ENCODE measurements at places on chromosomes 7 and 10.

GRCh38 chr10:62270020-62270419, 1.4 kb upstream of the RTKN2 start:
- DNase-seq, result no peak

- DNase-seq, result no peak
Observed at GRCh38 chr10:101183458-101184183, 45.6 kb downstream of the LBX1 start.

GRCh38 chr10:114856544-114857287, 35.1 kb downstream of the FHIP2A start:
- no peak for DNase-seq

- DNase-seq, result no peak
Observed at GRCh38 chr7:148116829-148117403, 473.6 kb upstream of the C7orf33 start.

GRCh38 chr10:75444781-75445386, 13.5 kb downstream of the LRMDA start:
- DNase-seq, result no peak

GRCh38 chr10:77643795-77644468, 6.3 kb upstream of the KCNMA1 start:
- DNase-seq, result no peak

GRCh38 chr10:127265288-127265687, 68.9 kb upstream of the INSYN2A start:
- DNase-seq, result no peak

GRCh38 chr7:83957333-83957732, 237.3 kb downstream of the SEMA3A start:
- no peak for DNase-seq

DNA sequence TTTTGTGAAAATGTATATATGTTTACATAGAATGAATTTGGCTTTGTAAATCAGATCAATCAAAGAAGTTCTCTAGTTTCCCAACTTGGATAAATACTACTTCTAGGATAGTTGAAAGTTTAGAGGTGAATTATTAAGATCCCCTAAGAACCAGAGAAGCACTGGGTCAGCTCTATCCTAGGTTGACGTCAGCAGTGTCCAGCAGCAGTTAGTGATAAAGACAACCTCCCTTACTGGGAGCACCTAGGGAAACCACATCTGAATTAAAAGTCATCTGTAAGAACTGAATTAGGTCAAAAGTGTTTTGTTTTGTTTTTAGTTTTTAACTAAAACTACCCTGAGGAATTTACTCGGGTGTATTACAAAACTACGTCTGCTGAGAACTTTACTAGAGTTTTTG, 178.0 kb downstream of the POLR1F start:
- DNase-seq, result no peak

GRCh38 chr10:115321360-115321759, 228.2 kb downstream of the ATRNL1 start:
- no peak for DNase-seq

- DNase-seq, result no peak
Observed at GRCh38 chr10:102485093-102485784, 17.3 kb downstream of the ACTR1A start.

GRCh38 chr7:116872026-116872425, 9.6 kb downstream of the CAPZA2 start:
- DNase-seq, result no peak

DNA sequence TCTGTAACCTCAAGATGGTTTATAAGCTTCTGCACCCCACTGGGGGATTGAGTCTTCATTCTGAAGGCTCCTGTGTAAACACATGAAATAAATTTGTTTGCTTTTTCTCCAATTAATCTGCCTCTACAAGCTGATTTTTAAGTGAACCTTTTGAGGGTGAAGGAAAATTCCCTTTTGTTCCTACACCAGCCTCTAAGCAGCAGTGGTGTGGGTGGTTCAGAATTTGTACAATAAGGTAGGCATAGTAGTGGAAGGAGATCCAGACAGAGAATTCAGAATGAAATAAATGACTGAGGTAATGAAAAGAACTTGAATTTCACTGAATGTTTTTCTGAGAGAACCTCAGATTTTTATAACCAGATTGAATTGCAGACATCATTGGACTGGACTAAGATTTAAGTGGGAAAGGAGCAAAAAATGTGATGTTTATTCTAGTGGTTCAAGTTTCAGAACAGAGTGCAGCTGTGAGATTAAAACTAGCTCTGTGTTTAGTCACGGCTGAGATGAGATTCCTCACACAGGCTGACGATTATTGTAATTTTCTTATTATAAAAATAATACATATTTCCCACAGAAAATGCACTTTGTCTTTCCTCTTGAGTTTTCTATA, 1162.2 kb downstream of the TYW1 start:
- DNase-seq, result no peak

- no peak for DNase-seq
Observed at GRCh38 chr10:110138197-110138812, 69.1 kb upstream of the MXI1 start.

DNA sequence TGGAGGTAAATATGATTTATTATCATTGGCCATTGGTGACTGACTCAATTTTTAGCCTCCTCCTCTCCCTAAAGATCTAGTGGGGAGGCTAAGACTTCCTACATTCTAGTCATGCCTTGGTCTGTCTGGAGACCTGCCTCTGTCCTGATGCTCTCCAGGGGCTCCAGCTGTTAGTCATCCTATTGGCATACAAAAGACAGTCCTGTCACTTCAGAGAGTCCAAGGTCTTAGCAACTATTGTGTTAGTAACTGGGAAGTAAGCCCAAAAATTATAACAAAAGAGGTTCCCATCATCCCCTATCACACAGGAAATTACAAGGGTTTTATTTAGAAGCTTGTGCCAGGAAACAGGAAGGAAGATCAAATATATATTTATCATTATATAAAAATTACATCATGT, 400.6 kb upstream of the VSTM2A start:
- DNase-seq, result no peak

GRCh38 chr10:8481718-8482504, 427.4 kb downstream of the GATA3 start:
- no peak for DNase-seq

- DNase-seq, result no peak
Observed at GRCh38 chr7:47148536-47149207, 433.2 kb downstream of the TNS3 start.

GRCh38 chr7:41916450-41916927, 213.6 kb upstream of the INHBA start:
- DNase-seq, result no peak

DNA sequence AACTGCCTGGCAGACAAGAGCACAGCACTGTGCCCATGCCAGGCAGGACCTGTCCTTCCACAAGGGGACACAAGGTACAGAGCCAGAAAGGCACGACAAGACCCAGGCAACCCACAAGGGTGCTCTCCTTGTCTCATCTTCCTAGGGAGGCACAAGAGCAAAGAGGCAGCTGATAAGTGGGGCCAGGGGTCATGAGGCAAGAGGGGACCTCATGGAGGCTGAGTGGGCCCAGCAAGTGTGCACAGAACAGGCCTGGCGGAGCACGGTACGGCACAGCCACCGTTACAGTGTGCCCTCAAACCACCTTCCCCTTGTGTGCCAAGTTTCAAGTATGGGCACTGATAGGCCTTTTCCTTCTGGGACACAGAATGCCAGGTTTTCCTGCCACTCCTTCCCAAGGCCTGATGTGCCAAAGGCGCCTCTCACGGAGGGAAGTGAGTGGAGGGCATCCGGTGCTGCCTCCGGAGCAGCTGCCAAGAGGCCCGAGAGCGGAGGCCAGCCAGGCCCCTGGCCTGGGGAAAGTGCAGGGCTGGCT, 75.6 kb downstream of the FAM53B start:
- DNase-seq, result no peak

DNA sequence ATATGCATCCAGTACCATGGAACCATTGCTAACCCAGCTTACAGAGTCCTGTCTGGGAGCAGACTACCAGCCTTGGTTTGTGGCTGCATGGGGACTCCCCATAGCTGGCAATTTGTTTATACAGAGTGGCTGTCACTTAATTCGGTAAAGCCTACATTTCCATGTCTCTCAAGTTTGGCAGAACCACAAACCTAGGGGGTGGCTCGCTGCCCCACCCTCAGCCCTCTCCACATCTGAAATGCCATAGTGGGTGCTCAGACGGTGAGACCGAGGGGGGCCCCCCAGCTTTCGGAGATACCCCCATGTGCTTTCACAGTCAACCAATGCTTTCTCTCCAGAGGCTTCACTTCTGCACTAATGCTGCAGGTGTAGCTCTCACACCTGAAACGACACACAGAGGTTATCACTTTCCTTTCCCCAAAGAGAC, 75.5 kb upstream of the KAT6B start:
- peak; percentile 23 for DNase-seq

GRCh38 chr7:152076940-152077933, 51.8 kb downstream of the GALNT11 start:
- DNase-seq, result no peak

GRCh38 chr10:78747401-78748234, 321.1 kb upstream of the ZMIZ1 start:
- no peak for DNase-seq

DNA sequence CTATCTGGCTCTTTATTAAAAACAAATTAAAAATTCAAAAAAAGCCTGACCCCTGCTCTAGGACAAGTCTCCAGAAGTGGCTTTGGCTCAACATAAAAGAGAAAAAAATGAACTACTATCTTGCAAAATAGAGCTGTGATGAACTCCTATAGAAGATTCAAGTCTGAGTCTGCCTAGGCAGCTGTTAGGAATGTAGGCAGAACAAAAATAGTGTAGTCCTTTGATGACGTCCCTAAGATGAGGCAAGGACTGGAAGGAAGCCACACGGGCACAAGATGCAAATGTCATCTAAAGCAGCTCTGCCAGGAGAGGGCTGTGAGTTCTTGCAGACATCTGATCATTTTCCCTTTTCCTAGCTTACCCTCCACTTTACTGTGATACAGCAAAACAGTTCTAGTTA, 20.5 kb downstream of the ASNS start:
- DNase-seq, result no peak

GRCh38 chr7:40297741-40298311, 163.0 kb downstream of the SUGCT start:
- no peak for DNase-seq

- peak; percentile 86 for DNase-seq
Observed at GRCh38 chr7:27143023-27143949, at the start of gene HOXA5. HOXA5 (minus strand) TSS chr7:27143681; CDS start chr7:27143607, 74 bp downstream.

DNA sequence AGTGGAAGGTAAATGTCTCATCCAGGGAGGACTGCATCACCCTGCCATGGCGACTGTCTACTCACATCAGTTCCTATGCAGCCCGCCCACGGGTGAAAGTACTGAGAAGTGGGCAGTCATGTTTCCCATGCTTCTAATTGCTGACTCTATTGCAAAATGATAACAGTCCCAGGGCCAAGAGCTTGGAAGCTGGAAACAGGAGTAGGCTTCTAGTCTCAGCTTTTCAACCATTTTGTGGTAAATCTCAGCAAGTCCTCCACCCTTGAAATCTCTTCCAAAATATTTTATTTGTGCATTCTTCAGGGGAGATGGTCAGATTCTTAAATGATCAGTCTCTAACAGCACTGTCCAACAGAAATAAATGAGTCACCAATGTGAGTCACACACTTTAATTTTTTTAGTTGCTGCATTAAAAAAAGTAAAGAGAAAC, 48.1 kb upstream of the TARP start:
- DNase-seq, result no peak

DNA sequence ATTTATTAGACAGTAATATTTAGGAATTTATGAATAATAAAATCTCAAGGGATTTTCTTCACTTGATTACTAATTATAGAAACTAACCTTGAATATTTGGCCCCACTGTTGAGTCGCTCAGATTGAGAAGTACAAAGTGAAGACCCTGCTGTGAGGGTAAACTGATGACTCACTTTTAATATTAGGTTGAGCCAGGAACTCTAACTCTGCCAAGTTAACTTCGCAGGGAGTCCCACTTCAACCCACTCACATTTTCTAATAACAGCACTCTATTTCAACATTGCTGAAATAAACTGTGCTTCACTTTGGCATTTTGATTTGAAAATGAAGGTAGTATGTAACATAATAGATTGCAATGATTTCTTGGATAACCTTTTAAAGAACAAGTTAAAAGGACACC, 200.7 kb downstream of the POLR1F start:
- no peak for DNase-seq

DNA sequence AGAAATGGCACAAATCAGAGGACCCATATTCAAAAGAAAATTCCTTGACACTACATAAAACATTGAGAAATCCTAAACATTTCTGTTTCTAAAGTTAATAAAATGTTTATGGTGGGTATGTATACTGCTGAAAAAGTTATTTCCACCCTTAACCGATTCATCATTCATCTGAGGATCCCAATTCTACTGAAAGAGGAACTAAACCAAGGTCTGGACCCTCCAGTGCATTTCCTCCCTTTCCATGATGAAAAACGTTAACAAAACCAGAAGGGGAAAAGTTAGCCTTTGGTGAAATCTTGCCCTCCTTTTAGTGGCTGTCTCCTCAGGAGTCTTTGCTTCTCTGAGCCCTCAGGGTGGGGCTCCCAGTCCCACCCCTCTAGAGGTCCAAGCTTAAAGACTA, 144.5 kb upstream of the ASAH2 start:
- DNase-seq, result no peak

GRCh38 chr7:3568516-3568915, 267.5 kb downstream of the SDK1 start:
- no peak for DNase-seq

GRCh38 chr7:68246189-68246633, 1249.6 kb downstream of the TYW1 start:
- DNase-seq, result peak; percentile 53

DNA sequence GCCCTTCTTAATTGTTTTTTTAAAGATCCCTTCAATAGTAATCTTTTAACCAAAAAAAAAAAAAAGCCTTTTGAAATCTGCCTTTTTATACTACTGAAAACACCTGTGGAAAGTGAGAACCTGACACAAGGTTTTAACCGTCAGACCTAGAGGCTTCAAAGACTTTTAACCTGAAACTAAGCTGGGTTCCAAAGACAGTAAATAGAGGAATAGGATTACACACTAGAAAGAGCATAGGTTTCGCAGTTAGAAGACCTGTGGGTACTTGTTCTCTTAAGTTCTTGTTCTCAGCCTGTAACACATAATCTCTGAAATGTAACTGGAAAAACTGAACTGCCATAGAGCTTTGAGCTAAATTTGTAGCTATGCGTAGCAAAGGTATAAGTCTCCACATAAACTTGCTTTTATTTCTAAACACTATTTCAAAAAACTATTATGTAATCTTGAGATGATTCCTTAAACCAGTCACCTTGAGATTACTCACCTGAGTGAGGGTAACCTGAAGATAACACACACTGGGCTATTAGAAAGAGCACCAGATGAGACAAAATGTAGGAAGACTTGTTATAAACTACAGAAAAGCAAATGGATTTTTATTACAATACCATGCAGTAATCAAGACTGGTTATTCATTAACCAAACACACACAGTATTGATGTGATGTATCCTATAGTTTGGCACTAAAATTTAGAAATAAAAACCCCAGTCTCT, 196.6 kb upstream of the FRMD4A start:
- DNase-seq, result no peak

GRCh38 chr10:17599089-17599488, 18.1 kb downstream of the HACD1 start:
- no peak for DNase-seq

DNA sequence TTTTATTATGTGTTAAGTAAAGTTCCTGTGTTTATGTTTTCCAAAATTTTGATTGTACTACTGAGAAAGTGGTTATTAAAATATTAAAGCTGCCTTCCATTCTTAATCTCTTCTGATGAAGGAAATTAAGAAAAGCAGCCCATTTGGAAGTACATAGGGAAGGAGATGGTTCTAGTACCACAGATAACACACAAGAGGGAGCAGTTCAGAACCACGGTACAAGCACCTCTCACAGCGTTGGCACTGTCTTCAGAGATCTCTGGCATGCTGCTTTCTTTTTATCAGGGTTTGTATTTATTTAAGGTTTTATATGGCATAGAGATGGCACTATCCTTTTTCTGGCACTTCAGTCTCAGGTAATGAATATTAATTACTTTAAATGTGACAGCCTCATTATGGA, 111.6 kb downstream of the PHTF2 start:
- no peak for DNase-seq

Data from ureter (tissue), 1 donor.